Dorsolateral prefrontal cortex (tissue), 122 donors: ENCODE measurements at places on chromosomes 13 and 19.

GRCh38 chr19:48867746-48868113 lies 687 bp downstream of the PLEKHA4 start:
- DNase-seq = no peak

DNA sequence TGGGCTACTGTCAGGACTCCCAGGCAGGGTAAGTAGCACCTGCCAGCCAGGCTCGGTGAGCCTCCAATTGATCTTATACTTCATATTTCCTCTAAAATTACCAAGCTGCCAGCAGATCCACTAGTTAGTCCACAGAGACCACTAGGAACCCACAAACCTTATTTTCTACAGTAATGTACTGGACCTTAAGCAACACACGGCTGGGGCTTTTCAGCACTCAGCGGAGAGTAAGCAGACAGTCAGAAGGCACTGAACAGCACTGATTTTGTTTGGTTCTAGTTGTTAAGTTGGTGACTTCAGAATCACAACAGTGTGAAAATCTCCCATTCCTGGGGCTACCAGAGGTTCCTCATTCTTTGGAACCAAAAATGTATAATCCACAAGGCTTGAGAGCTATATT lies 56.1 kb downstream of the MRPL57 start:
- no peak for DNase-seq

DNA sequence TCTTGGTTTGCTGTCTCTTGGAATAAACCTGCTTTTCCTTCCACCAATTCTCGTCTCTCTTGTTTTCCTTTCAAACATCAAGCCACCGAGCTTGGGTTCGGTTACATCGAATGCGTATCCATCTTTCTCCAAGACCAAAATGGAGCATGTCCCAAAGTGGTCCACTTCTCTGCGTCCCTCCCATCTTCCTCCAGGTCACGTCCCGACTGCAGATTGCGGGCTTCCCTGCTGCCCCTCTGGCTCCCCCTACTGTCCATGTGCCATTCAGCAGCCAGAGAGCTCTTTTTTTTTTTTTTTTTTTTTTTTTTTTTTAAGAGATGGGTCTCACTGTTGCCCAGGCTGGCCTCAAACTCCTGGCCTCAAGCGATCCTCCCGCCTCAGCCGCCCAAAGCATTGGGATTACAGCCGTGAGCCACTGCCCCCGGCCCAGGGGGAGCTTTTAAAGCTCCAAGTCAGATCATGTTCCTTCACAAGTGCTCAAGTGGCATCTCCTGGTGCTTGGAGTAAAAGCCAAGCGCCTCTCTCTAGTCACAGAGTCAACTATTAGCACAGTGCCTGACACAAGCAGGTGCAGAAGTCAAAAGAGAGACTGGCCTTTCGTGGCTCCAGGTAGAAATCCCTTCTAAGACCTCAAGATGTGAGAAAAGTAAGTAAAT lies 10.0 kb downstream of the COL5A3 start:
- peak; percentile 52 for DNase-seq

GRCh38 chr13:95050800-95051615 lies 250.2 kb downstream of the ABCC4 start:
- no peak for DNase-seq

DNA sequence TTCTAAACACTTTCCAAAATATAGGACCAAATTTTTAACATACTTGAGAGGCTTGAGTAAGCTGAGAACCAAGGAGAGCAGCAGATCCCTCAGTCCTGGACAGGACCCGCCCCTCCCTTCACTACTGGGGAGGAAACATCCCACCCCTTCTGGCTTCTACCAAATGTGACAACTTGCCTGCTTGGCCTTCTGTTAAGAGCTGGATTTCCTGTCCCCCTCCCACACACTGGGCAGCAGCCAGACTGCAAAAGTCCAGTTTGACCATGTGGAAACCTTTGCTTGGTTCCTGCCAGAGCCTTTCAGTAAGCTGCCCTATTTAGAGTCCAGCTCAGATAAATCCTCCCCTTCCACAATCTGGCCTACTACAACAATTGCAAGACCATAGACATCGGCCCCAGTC lies 84.3 kb downstream of the FGF14 start:
- DNase-seq = peak; percentile 40
